ENCODE measurements at places on chromosomes 2 and 18.

GRCh38 chr2:128437204-128437565 is 118.5 kb upstream of the HS6ST1 start:
- no peak for DNase-seq

- DNase-seq = no peak
Observed at GRCh38 chr2:16707014-16707623, 41.5 kb upstream of the CYRIA start.

GRCh38 chr2:54336136-54336976 is 80.3 kb upstream of the TSPYL6 start:
- no peak for DNase-seq

GRCh38 chr2:134508391-134508790 is 210.4 kb downstream of the TMEM163 start:
- no peak for DNase-seq

DNA sequence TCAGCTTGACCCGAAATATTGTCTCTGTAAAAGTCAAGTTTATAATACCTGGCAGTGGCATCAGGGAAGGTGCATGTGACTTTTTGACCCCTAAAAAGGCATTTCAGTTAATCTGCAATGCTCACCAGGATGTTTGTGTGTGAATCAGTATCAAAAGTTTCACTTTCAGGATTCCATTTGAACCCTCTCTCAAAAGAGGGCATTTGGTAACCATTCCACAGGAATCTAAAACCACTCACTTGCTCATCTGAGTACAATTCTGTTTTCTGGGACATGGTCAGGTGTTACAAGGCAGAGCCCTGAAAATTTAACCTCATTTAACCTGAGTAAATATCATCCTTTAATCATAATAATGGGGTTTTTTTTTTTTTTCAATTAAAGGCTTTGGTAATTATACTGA is 77.9 kb upstream of the KLF7 start:
- DNase-seq = no peak

GRCh38 chr2:176642074-176642473 is 372.8 kb downstream of the MTX2 start:
- DNase-seq = no peak

GRCh38 chr18:75244351-75245313 is 34.0 kb downstream of the TSHZ1 start:
- no peak for DNase-seq

DNA sequence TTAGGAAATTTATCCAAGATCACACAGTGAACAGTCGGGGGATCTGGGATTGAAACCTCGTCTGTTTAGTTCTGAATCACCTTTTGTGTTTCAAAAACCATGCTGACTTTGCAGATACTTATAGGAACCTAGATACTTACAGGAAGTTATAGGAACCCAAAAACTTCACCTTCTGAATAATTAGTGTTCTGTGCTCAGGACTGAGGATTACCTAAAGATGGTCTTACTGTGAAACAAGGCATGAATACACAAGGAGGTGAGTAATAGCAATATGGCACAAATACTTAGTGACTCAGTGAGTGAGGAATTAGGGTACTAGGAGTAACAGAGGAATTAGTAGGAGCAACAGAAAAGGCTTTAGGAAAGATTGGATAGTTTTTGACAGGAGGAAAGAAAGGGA is 145.5 kb downstream of the LRATD1 start:
- no peak for DNase-seq

- no peak for DNase-seq
Observed at GRCh38 chr2:180938451-180938850, 42.0 kb upstream of the UBE2E3 start.

DNA sequence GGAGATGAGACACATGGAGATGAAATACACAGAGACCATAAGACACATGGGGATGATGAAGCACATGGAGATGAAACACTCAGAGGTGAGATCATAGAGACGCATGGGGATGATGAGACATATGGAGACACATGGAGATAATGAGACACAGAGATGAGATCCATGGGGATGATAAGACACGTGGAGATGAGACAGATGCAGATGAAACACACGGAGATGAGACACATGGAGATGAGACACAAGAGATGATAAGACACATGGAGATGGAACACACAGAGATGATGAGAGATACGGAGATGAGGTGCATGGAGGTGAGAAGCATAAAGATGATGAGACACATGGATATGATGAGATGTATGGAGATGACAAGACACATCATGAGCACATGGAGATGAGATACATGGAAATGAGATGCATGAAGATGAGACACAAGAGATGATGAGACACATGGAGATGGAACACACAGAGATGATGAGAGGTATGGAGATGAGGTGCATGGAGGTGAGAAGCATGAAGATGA is 276.7 kb downstream of the MYT1L start:
- DNase-seq = no peak

- no peak for DNase-seq
Observed at GRCh38 chr2:161223139-161223732, 63.0 kb downstream of the TANK start.

DNA sequence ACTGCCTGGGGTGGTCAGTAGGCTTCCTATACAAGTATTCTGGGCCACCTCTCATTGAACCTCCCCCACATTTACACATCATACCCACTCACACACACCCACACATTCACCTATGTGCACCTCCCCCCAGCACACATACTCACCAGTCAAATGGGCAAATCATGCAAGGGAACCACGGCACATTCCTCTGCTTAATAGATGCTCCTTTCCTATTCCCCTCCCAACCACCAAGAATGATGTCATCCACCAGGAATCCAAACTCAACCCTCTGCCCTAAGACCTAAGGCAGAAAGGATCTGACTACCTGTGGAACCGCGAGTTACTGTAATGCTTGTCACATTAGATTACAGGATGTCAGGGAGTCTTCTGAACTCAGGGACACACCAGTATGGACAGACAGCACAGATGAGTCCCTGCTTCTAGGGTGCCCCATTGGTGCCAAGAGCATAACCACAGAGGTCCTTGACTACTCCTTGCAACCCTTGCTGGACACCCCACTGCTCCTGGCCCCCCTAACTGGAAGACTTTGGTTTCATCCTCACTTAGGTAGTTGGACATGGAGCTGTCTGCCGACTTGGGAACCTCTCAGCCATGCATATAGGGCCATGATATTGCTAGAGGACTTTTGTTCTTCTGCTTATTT is 21.5 kb upstream of the CAB39 start:
- DNase-seq = no peak

GRCh38 chr2:199682001-199682400 is 169.0 kb downstream of the FTCDNL1 start:
- no peak for DNase-seq

GRCh38 chr2:1051075-1051474 is 100.4 kb downstream of the SNTG2 start:
- DNase-seq = no peak

DNA sequence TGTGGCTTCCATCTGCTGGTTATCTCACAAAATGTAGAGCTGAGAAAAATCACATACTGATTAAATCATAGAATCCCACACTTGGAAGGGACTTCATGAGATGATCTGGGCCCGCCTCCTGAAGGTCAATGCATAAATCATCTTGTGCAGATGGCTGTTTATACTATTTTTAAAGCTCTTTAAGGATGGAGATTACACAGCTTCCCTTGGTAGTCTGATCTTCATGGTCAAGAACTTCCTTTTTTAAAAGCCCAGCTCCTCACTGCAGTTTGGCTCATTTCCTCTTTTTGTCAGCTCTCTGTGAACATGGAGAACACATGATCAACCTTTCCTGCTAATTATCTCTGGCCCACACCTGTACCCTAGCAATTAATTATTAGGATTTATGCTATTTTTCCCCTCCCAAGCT is 25.9 kb downstream of the GCG start:
- no peak for DNase-seq

DNA sequence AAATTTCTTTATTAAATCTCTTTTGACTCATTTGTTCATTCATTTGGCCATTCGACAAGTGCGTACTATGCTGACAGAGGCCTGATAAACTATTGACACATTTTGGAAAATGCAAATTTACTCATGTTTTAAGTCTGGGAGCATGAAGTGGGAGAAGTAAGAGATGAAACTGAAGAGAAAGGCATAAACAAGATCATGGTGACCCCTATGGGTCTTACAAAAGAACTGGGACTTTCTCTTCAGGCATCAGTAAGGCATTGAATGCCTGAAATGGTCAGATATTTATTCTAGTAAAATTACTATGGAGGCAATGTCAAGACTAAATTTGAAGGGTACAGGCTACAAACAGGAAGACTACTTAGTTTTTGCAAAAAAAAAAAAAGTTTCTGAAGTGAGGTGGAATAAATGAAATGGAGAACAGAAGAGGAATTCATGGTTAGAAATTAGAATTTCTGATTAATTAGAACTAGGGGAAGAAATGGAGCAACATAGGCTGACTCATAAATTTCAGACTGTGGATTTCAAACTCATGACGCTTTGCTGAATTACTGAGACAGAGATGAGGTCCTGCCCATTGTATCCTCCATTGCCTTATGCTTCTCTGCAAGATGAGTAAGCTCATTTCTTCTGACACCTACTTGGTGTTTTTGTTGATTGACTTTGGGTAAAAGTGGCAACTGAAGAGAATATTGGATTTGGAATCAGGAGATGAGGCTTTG is 32.7 kb downstream of the VSNL1 start:
- DNase-seq = no peak

DNA sequence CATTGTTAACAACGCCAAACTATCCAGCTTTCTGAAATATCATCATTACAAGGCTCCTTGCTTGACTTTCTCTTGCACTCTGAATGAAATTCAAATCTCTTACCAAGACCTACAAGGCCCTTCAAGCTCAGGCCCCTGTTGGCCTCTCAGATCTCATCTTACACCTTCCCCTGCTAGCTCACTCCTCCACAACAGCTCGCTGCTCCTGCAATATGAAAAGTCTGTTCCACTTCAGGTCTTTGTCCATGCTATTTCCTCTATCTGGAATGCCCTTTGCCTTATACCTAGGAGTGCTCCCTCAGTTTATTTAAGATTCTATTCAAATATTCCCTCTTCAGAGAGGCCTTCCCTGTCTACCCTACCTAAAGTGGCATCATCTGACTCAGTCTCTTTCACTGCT is 91.7 kb downstream of the SESTD1 start:
- no peak for DNase-seq

DNA sequence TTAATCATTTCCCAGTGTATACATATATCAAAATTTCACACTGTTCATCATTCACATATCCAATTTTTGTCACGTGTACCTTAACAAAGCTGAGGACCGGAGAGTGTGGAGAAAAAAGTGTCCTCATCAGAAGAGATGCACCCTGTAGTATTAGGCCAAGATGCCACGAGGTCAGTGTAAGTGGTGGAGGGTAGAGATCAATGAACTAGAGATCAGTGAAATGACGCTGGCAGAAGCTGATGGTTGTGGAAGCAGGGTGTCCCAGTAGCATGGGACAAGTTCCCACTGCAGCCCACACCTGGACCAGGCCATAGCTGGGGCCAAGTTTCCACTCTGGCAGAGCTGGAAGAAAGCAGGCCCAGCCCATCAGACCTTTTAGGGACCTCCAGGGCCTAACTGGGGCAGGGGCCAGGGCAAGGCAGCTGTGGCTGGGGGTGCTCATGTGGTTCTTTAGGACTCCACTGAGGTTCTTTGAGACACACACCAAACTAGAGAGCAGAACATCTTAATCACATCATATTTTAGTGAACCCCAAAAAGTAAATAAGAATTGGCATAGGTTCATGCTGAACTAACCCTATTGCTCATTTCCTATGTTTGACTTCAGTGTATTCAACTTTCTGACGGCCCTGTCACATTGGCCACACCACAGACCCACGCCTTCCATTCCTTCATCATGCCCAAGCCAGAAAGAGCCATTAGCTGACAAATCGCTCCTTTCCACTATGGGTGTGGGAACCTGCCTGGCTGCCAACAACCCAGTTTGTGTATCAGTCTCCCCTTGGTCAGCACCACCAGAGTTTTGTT is 21.6 kb upstream of the GPR55 start:
- DNase-seq = no peak

DNA sequence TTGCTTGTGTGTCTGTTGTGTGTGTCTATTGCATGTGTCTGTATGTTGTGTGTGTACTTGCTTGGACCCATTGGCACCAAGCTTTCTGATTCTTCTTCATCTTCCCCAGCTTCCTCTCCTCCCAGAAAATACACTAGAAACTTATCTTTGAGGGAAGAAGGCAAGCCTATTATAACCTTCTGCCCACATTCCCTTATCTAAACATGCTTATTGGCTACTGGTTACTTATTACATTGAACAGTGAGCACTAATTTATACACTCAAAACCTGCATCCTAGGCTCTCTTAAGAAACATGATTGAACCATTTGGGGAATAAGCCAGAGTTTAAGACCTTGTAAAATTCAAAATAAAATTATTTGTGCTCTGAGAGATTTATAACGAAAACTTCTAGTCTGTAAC is 26.5 kb downstream of the SLC9A4 start:
- DNase-seq = no peak

DNA sequence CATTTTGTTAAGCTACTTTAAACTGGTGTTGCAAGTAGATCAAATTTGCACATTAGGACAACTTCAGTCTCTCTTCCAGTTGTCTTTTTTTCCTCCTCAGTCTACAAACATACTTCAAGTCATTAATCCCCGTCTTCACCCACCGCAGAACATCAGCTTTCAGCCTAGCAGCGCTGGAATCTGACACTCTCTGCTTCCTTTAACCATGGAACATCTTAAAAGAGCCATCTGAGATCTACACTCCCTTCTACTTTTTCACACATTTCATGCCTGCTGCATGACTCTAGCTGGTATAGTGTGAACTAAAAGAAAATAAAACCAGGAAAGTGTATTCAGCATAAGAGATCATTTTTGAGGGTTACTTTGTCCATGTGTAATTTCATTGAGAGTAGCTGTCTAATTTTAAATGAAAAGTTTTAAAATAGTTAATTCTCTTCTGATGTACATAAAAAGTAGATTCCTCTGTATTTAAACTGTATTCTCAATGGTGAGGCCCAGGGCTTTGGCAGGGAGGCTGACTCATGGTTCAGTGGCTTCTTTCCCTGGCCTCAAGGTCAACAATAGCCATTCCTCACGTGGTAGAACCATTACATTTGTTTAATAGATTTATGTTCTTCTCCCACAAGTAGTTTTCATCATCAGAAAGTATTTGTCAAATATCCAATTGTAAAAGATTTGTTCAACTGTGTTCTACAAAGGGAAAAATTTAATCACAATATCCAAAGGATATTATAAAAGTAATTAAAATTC is 16.5 kb downstream of the SGPP2 start:
- DNase-seq = no peak

DNA sequence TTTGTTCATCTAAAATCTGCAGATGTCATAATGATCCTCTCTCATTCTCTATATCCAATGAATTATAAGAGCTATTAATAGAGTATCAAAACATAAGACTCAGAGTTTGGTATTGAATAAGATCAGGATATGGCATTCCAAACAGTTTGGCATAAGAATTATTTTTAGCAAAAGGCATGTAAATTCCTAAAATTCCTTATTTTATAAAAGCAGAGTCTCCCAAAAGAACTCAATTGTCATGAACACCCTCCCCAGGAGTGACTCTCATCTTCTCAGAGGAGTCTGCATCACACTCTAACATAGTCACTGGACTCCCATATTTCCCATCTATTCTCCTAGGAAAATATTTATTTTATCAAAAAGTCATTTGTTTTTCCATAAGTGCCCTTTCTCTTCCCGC is 1710.2 kb upstream of the SLC39A10 start:
- DNase-seq = no peak

GRCh38 chr2:239171643-239172042 is 229.2 kb downstream of the HDAC4 start:
- DNase-seq = no peak
